ENCODE measurements at places on chromosomes 4 and X.

DNA sequence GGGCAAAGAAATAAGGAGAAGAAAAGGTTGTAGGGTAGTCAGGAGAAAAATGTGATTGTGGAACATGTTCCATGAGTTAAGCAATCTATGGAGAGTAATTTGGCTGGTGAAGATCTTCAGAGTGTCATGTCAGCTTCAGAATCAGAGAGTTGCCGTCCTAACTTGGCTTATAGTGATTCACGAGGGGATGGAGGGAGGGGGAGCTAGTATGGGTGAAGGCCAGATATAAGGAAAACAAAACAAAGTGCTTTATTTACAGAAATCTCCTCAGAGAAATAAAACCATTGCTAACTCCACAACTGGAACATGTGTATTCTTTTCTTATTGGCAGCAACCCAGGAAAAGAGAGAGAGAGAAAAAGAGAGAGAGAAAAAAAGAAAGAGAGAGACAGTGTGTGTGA is 256.5 kb upstream of the NRK start:
- DNase-seq: no peak

GRCh38 chrX:12709047-12709446 is 82.2 kb upstream of the PRPS2 start:
- DNase-seq: no peak

DNA sequence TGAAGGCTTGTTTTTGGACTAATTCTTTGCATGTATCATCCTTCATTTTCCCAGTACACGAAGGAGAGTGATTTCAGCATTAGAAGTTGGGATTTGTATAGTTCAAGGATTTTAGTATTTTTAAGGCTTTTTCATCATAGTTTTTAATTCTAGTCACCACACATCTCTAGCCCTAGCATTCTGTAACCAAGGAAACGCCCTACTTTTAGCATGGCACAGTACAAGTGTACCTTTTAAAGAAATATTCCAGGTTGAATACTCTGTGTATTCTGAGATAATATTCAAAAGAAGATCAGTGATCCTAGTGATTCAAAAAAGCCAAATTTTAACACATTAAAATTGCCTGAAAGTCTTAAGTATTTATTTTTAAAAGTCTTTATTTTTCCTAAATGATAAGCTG is 150.5 kb downstream of the RAP1GDS1 start:
- DNase-seq: no peak

- DNase-seq: no peak
These were observed 5.4 kb downstream of the PGK1 start for GRCh38 chrX:78109458-78109857.

DNA sequence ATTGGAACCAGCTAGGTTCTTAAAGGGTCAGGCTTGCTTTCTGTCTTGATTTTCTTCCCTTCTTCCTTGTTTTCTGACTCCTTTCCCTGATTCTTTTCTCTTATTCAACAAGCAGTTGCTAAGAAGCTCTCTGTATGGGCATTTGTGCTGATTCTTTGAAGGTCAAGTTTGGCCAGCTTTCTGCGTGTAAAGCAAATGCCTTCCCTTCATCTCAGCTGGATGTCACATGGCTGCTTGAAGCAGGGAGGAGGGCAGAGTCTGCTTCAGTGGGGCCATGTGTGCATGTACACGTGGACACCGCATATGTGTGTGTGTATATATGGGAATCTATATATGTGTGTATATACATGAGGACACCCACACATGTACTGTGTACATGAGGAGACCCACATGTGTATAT is 139.9 kb upstream of the ATP6AP2 start:
- DNase-seq: no peak

GRCh38 chr4:87967193-87967592 is 8.3 kb upstream of the SPP1 start:
- no peak for DNase-seq

DNA sequence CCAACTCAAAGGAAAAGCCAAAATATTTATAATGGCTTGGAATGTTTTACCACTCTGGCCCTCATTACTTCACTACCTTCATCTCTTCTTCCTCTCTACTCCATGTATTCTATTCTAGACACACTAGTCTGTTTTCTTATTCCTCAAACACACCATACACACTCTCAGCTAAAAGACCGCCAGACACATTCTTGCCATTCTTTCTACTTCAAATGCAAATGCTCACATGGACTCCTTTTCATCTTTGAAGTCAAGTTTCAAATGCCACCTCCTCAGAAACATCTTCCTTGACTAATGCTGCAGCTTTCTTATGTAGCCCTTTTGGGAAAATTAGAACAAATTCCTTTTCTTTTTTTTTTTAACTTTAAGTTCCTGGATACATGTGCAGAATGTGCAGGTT is 412.9 kb upstream of the FMR1 start:
- no peak for DNase-seq

- DNase-seq: no peak
These were observed 32.0 kb upstream of the SGMS2 start for GRCh38 chr4:107792711-107793110.

DNA sequence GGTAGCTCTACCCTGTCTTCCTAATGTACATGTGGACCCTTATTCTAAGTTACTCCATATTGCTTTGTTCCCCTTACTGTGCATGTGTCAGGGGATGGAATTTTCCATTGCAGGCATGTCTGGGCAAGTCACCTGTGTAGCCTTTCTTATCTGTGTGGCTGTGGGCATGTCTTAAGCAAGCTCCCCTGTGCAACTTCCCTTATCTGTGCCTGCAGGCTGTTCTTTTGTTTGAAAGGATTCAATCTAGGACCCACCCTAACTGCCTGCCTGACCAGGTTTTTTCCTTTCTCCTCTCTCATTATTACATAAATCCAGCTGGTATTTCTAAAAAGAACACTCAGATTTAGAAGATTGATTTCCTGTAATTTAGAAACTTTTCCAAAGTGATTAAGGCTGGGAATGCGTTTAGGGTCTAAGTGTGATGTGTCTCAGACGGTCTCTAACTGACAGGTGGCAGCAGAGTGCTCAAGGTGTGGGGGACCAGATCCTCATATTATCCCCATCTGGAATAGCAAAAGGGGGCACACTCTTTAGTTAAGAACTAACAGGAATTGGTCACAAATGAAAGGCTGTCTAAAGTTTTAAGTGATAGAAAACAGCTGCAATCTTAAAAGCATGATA is 198.9 kb upstream of the PPP1R2C start:
- DNase-seq: no peak

- no peak for DNase-seq
These were observed 17.0 kb downstream of the OTUD6A start for GRCh38 chrX:70079297-70079696.

DNA sequence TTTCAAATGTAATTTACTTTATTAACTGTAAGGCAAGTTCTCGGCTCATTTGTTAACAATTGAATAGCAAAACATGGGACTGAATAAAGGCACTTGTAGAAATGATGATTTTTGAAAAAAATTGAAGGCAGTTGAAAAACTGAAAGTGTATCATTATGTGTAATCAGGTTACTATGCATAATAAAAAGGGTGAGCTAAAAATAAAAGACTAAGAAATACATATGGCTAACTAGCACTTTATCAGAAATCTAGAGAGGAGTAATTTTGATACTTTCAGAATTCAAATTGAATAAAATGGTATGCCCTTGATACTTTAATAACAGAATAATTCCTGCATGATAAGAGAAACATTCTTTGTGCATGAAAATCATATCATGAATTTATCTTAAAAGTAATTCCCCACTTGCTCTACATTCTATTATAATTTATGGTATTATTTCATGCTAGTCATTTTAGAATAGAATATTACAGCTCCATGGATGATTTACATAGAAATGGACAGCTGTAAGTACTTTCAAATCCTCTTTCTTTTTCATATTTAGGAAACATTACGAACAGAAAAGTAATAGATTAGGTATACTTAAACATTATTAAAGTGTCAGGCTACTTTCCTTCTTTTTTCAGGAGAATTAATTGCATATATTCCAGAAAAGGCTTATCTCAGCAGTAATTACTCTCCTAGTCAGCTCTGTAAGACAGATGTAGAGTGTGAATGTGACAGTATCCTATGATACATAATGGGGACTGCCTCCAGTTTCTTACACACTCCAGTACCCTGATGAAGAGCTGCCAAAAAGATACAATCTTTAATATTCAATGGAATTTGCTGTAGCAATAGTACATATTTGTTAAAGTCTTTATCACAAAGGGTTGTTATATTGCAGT is 697.3 kb downstream of the CCSER1 start:
- no peak for DNase-seq

- no peak for DNase-seq
These were observed 264.0 kb downstream of the MID1IP1 start for GRCh38 chrX:39065051-39065871.

DNA sequence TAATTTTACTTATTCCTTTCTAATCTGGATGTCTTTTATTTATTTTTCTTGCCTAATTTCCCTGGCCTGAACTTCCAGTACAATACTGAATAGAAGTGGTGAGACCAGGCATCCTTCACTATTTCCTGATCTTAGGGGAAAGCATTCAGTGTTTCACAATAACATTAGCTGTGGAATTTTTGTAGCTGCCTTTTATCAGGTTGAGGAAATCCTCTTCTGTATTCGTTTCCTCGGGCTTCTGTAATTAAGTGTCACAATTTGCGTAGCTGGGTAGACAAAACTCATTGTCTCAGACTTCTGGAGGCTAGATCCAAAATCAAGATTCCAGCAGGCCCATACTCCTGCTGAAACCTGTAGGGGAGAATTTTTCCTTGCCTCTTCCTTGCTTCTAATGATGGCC is 598.4 kb upstream of the FTHL17 start:
- no peak for DNase-seq

DNA sequence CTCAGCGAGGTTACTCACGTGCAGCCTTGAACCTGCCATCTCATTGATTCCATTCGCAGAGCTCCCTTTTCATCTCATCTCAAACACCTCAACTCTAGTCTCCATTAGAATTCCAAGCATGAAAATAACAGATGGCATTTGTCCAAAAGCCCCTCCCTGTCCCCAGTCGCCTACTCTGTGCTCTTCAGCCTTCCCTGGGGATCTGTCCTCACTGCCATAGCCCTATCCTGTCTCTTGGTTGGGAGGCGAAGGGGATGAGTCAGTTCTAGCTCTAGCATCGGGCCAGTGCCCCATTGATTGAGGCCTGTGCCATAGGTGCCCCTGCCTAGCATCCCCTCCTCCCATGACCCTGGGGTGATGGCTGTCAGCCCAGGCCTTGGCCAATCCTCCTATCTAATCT is 134.0 kb upstream of the PJA1 start:
- no peak for DNase-seq

GRCh38 chrX:77298790-77299189 is 148.4 kb upstream of the FGF16 start:
- no peak for DNase-seq

DNA sequence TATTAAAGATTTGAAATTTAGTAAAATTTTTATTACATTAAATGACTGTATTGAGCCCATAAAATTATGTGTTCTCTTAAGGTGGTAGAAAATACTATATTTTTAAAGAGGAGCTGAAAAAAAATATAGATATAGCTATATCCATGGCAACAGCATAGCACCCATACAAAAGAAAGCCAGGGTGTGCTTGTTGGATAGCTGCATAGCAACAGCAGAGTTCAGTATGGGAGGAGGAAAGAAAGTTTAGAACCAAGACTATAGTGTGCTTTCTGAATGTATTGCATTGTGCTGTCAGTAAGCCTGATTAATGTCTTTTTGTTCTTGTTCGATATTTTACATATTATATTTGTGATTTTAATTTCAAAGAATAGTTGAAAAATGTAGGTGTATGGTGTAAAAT is 78.4 kb downstream of the GRID2 start:
- no peak for DNase-seq

GRCh38 chr4:2583092-2583491 is 46.6 kb downstream of the FAM193A start:
- DNase-seq: no peak

DNA sequence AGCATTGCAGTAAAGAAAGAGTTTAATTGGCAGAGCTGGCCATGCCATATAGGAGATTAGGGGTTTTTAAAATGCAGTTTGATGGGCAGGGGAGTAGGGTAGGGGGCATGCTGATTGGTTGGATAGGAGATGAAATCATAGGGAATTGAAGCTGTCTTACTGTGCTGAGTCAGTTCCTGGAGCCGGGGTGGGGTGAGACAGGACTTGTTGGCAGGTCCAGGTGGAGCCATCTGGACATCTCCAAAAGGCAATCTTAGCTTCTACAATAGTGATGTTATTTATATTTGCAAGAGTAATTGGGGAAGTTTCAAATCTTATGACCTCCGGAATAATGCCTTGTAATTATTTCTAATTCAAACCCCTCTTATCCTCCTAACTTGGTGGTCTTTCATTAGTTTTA is 32.4 kb upstream of the PGM2 start:
- DNase-seq: no peak

DNA sequence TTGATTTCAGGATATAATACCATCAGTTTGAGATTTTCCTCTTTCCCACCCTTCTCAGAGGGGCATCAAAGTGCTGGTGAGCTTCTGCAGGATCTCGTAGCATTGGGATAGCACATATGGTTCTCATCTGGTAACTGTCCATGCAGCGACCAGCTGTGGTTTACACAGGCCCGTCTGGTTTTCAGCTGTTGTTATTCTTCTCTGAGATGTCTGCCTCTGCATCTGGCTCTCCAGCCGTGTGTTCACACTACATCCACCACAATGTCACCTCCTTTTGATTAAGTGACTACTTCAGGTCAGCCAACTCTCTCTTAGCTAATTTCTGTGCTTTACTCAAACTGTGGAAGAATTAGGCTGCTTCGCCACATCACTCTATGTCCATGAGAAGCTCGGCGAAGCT is 676.7 kb upstream of the TENM3 start:
- DNase-seq: no peak

DNA sequence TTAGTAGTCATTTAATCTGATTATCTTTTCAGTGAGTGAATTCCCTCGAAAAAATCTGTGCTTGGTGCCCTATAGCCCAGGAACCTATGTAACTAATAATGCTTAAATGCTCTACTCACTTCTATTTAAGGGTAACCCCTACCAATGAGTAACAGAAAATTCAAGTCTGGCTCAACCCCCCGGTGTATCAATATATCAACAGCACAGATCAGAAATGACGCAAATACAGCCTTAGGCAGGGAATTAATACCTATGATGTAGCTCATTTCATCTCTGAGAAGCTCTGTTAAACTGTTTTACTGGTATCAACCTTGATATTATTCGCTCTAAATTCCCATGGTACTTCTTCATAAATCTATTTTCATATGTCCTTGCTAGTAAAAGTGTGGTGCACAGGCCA is 28.6 kb downstream of the PDGFC start:
- DNase-seq: no peak

DNA sequence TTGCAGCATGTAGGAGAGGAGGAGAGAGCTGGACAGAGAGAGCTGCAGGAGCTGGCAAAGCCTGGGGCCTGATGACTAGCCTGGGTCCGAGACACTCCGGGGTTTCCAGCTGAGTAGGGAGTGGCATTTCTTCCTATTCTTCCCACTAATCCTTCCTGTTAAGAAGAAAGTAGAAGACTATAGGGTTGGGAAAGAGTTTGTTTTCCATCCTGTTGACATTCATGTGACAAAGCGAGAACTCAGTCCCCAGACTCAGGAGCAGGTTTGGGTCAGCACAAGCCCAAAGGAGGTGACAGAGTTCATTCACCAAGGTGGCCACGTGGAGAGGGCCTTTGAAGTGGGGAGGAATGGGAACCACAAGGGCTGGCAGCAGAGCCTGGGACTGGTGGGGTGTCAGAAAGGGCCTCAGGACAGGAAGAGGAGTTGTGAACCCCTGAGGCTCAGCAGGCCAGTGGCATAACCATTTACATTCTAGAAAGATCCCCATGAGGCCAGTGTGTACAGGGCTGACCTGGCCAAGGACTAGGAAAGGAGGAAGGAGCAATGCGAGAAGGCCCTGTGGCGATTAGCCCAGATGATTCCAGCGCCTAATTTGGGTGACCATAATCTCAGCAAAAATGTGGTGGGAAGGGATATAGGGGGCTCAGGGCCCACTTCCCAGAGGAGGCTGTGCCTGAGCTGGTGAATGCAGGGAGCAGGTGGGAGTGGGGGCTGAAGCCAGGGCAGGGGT is 3.3 kb upstream of the HAUS3 start:
- DNase-seq: no peak
